ENCODE measurements at places on chromosomes 11 and 22.

GRCh38 chr22:38201371-38201710 lies 453 bp upstream of the MAFF start:
- no peak for DNase-seq
- H3K27me3 ChIP-seq, result no peaks in the 10 kb centered on the region
- H3K4me3 ChIP-seq, result peak overlapping the region; percentile 83
- peaks cover 37% of the 10 kb centered on the region for H3K4me1 ChIP-seq

GRCh38 chr11:6705905-6706535 lies 22.9 kb upstream of the MRPL17 start:
- H3K4me3 ChIP-seq, result no peak overlapping the region
- peak; percentile 21 for DNase-seq
- H3K27ac ChIP-seq, result no peak overlapping the region
- H3K27me3 ChIP-seq, result no peaks in the 10 kb centered on the region
- H3K4me1 ChIP-seq, result no peaks in the 10 kb centered on the region

- H3K4me1 ChIP-seq, result no peaks in the 10 kb centered on the region
- no peak overlapping the region for H3K4me3 ChIP-seq
- peaks cover 14% of the 10 kb centered on the region for H3K27me3 ChIP-seq
- H3K36me3 ChIP-seq, result no peaks in the 10 kb centered on the region
- DNase-seq, result no peak
Measured at GRCh38 chr11:122198291-122198983, 82.4 kb upstream of the BLID start.

GRCh38 chr11:70467201-70468085 lies 69.1 kb downstream of the CTTN start:
- H3K36me3 ChIP-seq, result no peaks in the 10 kb centered on the region
- no peak overlapping the region for H3K4me3 ChIP-seq
- no peak overlapping the region for H3K27ac ChIP-seq
- no peaks in the 10 kb centered on the region for H3K27me3 ChIP-seq

DNA sequence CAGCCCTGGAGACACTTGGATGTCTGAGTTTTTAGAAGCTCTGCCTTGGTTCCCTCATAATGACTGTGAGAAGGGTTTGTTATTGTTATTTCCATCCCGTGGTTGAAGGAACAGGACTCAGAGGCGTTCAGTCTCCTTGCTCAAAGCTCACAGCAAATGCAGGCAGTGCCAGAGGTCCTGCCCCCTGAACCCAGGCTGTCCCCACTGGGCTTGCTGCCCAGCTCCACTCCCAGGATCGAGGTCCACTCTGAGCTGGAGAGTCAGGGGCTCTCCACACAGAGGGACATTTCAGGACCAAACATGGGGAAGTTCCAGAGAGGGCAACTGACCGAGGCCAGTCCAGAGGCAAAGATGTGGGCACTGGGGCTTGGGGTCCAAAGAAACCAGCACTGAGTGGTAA lies 14.8 kb downstream of the FGF4 start:
- H3K4me3 ChIP-seq, result no peak overlapping the region
- no peak for DNase-seq
- H3K27ac ChIP-seq, result no peak overlapping the region
- H3K27me3 ChIP-seq, result peaks cover 7% of the 10 kb centered on the region
- no peaks in the 10 kb centered on the region for H3K4me1 ChIP-seq

DNA sequence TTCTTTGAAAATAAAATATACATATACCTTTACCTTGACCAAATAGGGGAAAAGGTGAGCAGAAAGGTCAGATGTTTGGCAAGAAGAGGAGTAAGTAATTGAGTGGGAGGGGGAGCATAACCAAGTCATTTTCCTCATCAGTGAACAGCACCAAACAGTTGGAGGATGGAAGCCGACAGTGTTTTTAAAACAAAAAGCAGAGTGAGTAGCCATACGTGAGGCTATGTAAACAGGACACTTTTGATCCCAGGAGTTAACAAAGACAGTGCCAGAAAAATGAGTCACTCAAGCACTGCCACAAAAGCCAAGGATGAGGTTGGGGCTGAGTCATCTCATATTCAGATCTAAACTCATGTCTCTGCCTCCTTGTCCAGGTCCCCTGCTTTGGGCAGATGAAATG lies 734.7 kb downstream of the KCNA4 start:
- no peaks in the 10 kb centered on the region for H3K27me3 ChIP-seq
- no peaks in the 10 kb centered on the region for H3K4me1 ChIP-seq
- no peak overlapping the region for H3K4me3 ChIP-seq

GRCh38 chr11:22416462-22416861 lies 78.3 kb downstream of the SLC17A6 start:
- no peak overlapping the region for H3K27ac ChIP-seq
- H3K27me3 ChIP-seq, result no peaks in the 10 kb centered on the region
- no peaks in the 10 kb centered on the region for H3K4me1 ChIP-seq

- H3K4me1 ChIP-seq, result peaks cover 25% of the 10 kb centered on the region
- no peak overlapping the region for H3K27ac ChIP-seq
- H3K27me3 ChIP-seq, result no peaks in the 10 kb centered on the region
- DNase-seq, result peak; percentile 36
- H3K36me3 ChIP-seq, result peaks cover 8% of the 10 kb centered on the region
- H3K4me3 ChIP-seq, result peak overlapping the region; percentile 63
Measured at GRCh38 chr11:65047581-65048422, 6.8 kb downstream of the SAC3D1 start.

DNA sequence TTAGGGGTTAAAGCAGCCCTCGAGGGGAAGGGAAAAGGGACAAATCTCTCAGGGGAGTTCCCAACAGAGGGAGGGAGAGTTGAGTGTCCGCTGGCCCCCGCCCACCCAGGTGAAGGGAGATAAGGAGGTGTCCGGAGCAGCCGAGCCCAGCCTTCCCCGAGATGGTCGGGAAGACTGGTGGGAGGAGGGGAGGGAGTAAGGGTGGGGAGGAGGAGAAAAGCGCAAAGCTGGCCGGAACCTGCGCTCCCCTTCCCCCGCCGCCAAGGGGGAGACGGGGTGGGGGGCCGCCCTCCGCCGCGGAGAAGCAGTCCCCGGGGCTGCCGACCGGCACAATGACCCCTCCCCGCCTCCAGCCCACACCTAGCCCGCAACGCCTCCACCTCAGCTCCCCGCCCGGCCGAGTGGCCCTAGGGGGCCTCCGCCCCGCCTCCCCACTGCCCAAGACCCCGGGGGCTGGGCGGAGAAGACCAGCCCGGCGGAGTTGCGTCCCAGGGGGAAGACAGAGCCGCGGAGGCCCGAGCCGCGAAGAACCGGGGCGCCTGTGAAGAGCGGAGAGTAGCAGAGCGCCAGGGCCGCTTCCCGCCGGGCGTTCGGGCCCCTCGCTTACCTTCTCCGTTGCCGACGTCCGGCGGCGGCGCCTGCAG lies 479 bp downstream of the RSF1 start:
- H3K4me1 ChIP-seq, result peaks cover 29% of the 10 kb centered on the region
- peak; percentile 8 for DNase-seq
- peak overlapping the region; percentile 84 for H3K4me3 ChIP-seq
- peak overlapping the region; percentile 95 for H3K27ac ChIP-seq
- no peaks in the 10 kb centered on the region for H3K27me3 ChIP-seq

DNA sequence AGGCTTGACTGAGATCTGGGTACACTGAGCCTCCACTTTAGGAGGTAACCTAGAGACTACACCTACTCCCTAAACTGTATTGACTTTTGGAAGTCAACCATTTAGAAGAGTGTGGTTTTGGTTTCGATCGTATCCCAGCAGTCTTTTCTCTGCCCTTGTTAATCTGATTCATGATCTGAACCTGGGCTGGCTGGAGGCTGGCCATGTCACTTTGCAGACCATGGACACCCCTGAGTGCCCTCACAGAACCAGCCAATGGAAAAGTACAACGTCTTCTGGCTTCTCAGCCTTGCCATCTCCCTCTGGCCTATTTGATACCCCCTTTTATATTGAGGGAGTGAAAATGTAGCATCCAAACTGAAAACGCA lies 10.8 kb downstream of the EHF start:
- peaks cover 2% of the 10 kb centered on the region for H3K27me3 ChIP-seq
- H3K4me1 ChIP-seq, result peaks cover 4% of the 10 kb centered on the region
- DNase-seq, result no peak
- no peaks in the 10 kb centered on the region for H3K36me3 ChIP-seq

GRCh38 chr11:75873417-75874221 lies 58.6 kb downstream of the UVRAG start:
- peaks cover 3% of the 10 kb centered on the region for H3K4me1 ChIP-seq
- H3K27me3 ChIP-seq, result no peaks in the 10 kb centered on the region
- H3K4me3 ChIP-seq, result no peak overlapping the region
- no peaks in the 10 kb centered on the region for H3K36me3 ChIP-seq
- H3K27ac ChIP-seq, result no peak overlapping the region

DNA sequence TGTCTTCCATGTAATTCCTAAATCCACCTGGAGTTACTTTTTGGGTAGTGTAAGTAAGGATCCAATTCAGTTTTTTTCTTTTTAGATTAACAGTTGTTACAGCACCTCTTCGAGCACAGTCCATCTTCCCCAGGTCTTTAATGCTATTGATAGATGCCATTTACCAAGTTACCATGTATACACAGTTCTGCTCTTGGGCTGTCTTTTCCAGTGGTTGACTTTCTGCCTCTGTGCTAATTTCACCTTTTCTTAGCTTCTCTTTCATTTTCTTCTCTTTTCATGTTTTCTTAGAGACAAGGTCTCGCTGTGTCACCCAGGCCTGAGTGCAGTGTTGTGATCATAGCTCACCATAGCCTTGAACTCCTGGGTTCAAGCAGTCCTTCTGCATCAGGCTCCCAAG lies 12.0 kb downstream of the ATXN10 start:
- DNase-seq, result no peak
- H3K4me1 ChIP-seq, result peaks cover 27% of the 10 kb centered on the region
- H3K36me3 ChIP-seq, result no peaks in the 10 kb centered on the region

DNA sequence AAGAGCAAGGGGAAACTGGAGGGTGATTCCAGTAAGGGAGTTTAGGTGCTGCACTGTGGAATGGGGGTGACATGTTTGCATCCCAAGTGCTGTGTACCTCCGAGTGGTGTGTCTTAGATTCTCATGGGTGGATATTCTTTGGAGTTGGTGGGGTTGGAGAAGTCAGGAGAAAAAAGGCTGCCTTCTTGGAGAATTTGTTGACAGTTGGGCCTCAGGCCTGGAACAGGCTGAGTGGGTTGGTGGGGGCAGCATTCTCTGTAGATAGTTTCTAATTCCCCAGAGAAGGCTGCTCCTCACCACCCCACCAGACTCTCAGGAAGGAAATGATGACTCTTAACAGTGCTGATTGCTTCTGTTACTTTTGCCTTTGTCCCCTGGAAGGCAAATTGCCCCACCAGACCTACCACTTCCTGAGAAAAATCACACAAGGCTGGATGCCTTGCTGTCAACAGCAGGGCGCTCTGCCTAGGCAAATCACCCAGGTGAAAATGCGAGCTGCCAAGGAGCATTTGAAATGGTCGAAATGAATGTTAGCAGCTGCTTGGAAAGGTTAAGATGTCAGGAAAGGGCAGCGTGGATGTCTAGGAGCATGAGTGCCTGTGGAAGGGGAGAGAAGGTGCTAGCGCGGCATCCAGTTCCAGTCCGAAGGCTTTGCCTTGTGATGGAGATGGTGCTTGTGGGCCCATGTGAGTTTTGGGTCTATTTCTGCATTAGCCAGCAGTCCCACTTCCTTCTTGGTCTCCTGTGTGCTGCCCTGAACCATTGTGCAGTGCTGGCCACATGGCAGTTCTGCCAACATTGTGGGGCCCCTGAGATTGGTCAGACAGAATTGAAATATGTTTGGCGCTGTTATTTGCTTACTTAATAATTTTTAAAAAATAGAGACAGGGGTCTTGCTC lies 29.7 kb upstream of the SORL1-AS1 start:
- H3K27me3 ChIP-seq, result no peaks in the 10 kb centered on the region
- H3K4me3 ChIP-seq, result peak overlapping the region; percentile 27
- peaks cover 59% of the 10 kb centered on the region for H3K36me3 ChIP-seq
- peaks cover 65% of the 10 kb centered on the region for H3K4me1 ChIP-seq
- peak overlapping the region; percentile 69 for H3K27ac ChIP-seq
- peak; percentile 29 for DNase-seq

- H3K27me3 ChIP-seq, result no peaks in the 10 kb centered on the region
- H3K4me1 ChIP-seq, result no peaks in the 10 kb centered on the region
- no peak overlapping the region for H3K27ac ChIP-seq
- DNase-seq, result no peak
- no peaks in the 10 kb centered on the region for H3K36me3 ChIP-seq
Measured at GRCh38 chr11:28699701-28700100, 591.5 kb downstream of the METTL15 start.

DNA sequence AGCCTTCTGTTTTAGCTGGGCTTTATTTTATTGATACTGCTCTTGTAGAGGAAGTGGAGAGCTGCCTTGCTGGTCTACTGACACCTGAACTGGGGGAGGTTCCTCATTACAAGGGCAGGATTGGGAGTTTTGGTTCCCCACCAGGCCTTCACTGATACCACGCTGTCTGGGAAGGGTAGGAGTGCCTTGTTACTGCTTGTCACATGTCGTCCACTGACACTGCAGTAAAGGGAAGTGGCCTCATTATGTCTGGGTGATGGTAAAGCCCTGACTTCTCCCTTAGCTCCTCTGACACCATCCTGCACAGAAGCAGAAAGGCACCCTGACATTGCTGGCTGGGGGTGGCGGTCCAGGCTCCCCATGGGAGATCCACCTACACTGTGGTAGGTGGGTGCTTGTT lies 38.7 kb upstream of the ELF5 start:
- no peaks in the 10 kb centered on the region for H3K4me1 ChIP-seq
- H3K27me3 ChIP-seq, result peaks cover 5% of the 10 kb centered on the region
- H3K4me3 ChIP-seq, result no peak overlapping the region
- H3K27ac ChIP-seq, result no peak overlapping the region

DNA sequence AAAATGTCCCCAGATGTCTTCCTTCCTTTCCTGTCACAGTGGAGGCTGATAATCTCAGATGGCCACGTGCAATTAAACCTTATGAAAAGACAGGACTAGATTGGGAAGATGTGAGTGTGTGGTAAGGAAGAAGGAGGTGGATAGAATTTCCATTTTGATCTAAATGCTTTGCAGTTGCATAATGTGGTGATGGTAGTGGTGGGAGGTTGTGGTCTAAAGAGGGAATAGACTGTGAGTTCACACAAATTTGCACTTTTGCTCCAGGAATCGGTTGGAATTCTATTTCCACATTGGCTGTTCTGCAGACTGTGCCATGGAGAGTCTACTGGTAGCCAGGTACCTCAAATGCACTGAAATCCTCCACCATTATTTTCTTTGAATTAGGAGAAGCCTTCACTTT lies 93.3 kb downstream of the ZBTB16 start:
- H3K27ac ChIP-seq, result no peak overlapping the region
- DNase-seq, result no peak

GRCh38 chr11:76640501-76640900 lies 30.0 kb downstream of the LRRC32 start:
- no peak overlapping the region for H3K27ac ChIP-seq
- no peak for DNase-seq
- no peaks in the 10 kb centered on the region for H3K36me3 ChIP-seq
- H3K4me1 ChIP-seq, result no peaks in the 10 kb centered on the region

DNA sequence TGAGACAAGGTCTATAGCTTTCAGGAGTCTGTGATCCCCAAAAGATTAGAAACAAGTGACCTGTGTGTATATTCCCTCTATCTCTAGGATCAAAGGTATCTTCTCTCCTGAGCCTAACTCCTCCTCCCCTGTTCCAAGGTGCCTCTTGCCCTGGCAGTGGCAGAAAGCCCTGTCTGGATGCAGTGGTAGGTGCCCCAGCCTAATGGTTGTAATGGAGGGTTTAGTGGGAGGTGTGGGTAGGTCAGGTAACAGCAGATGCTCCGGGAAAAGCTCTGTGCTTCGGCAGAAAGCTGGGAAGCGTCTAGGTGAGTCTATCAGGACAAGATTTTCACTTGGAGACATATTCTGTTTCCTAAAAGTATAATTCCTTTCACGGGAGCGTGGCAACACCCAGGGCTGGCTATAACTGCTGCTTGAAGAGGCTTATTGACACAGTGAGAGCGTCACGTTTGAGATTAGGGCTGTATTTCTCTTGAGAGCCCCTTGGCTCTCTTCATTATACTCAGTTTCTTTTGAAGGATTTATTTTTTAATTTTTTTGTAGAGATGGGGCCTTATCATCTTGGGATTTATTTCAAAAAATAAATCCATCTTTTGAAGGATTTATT lies 49.5 kb downstream of the PRR5L start:
- H3K27ac ChIP-seq, result no peak overlapping the region
- H3K36me3 ChIP-seq, result no peaks in the 10 kb centered on the region
- no peak overlapping the region for H3K4me3 ChIP-seq
- no peak for DNase-seq
- H3K27me3 ChIP-seq, result no peaks in the 10 kb centered on the region

Measured in CD4-positive, alpha-beta T cell (primary cell).